ENCODE measurements at places on chromosomes 1 and 21. TPM values are rescaled to one million over a fixed set of nuclear protein-coding genes. Genes with fewer than 3 reads are reported as not detected.

DNA sequence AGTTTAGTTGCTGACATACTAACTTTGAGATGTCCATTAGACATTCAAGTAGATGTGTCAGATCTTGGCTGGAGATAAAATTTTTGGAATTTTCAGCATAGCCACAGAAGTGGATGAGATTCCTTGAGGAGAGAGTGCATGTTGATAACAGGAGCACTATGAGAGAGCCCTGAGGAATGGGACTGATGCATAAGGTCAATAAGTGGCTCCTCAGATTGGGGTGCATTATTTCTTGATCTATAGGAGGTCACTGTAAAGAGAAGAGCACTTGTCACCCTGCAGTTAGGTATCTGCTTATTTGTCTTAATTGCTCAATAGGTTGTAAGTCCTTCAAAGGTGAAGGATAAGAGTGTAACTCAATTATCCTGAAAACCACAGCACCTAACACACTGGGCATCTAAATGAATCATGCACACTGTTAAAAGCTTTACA is 52.0 kb upstream of the TACSTD2 start:
- no peak overlapping the region for H3K4me3 ChIP-seq
- peaks cover 2% of the 10 kb centered on the region for H3K4me1 ChIP-seq
- peaks cover 5% of the 10 kb centered on the region for H3K27me3 ChIP-seq
- DNase-seq = no peak
- no peaks in the 10 kb centered on the region for H3K36me3 ChIP-seq

DNA sequence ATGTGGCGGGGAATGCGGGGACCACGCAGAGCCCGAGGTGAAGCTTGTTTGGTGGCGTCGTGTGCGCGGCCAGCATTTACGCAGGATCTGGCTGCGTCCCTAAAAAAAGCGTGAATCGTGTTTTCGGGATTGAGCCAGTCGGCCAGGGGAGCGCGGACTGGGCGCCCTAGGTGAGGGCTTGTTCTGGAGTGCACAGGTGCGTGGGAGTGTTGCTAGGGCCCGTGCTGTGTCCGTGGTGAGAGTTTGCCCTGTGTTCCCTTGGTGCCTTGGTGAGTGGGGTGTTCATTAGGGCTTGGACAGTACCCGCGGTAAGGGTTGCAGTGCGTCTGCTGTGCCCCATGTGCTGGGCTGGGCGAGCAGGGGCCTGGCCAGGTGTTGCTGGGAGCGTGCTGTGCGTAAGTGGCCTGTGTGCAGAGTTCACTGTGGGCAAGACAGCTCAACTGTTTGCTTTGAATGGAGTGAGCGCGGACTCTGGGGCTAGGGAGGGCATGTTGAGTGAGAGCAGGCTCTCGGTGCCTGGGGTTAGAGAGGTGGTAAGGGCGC is 673 bp downstream of the CD46 start:
- H3K36me3 ChIP-seq = peaks cover 17% of the 10 kb centered on the region
- peak overlapping the region; percentile 98 for H3K4me3 ChIP-seq
- H3K27ac ChIP-seq = peak overlapping the region; percentile 98
- peaks cover 64% of the 10 kb centered on the region for H3K4me1 ChIP-seq
- no peaks in the 10 kb centered on the region for H3K27me3 ChIP-seq

- no peak overlapping the region for H3K4me3 ChIP-seq
- no peak overlapping the region for H3K27ac ChIP-seq
- no peaks in the 10 kb centered on the region for H3K27me3 ChIP-seq
- H3K36me3 ChIP-seq = no peaks in the 10 kb centered on the region
- no peaks in the 10 kb centered on the region for H3K4me1 ChIP-seq
Observed at GRCh38 chr1:203563291-203563690, 63.3 kb upstream of the ATP2B4 start.

DNA sequence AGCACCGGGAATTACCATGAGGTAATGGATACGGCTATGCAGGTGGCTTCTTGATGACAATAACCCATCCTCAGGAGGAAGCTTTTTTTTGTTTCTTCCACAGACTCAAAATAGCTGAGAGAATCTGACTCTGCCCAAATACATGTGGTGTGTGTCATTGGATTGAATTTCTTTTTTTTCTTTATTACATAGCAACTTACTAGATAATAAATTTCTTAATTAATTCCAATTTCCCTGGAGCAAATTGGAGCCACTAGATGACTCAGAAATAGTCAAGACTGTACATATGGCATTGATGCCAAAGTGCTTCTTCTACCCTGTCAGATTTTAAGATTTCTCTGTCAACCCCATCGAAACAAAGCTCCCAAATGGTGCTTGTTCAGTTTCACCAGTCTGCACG is 42.7 kb downstream of the L1TD1 start:
- no peaks in the 10 kb centered on the region for H3K36me3 ChIP-seq
- no peak overlapping the region for H3K4me3 ChIP-seq
- H3K27ac ChIP-seq = no peak overlapping the region

DNA sequence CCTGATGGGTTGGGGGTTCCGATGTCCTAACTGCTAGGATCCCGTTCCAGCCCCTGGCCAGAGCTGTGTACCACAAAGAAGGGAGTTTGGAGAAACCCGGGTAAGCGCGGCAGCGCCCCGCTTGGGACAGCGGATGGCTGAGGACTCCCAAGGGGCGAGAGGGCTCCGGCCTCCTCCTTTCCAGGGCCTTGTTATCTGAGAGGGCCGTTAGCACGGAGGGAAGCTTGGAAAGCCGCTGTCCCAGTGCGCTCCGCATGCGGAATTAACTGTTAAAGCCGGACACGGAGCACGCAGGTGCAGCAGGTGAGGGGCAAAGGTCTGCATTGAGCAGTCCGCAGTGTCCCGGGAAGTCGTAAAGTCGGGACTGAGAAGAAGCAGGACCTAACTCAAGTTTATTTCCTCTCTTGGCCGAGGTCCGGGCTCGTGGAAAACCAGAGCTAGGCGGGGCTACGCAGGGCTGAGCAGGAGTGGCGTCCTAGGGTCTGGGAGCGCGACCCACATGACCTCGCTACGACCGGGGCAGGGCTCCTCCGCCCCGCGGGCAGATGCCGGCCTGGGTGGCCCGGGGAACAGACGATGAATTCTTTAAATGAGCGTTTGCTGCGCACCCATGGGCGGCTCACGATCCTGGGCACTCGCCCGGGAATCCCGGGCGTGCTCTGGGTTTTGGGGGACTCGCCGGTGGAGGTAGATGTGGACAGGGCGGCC is 4.5 kb downstream of the LHX4 start:
- no peak overlapping the region for H3K27ac ChIP-seq
- H3K36me3 ChIP-seq = no peaks in the 10 kb centered on the region
- peaks cover 80% of the 10 kb centered on the region for H3K27me3 ChIP-seq
- DNase-seq = no peak
- H3K4me3 ChIP-seq = peak overlapping the region; percentile 12

GRCh38 chr1:116261227-116261626 is 111.8 kb upstream of the ATP1A1 start:
- no peak overlapping the region for H3K4me3 ChIP-seq
- no peak for DNase-seq
- H3K27ac ChIP-seq = no peak overlapping the region

DNA sequence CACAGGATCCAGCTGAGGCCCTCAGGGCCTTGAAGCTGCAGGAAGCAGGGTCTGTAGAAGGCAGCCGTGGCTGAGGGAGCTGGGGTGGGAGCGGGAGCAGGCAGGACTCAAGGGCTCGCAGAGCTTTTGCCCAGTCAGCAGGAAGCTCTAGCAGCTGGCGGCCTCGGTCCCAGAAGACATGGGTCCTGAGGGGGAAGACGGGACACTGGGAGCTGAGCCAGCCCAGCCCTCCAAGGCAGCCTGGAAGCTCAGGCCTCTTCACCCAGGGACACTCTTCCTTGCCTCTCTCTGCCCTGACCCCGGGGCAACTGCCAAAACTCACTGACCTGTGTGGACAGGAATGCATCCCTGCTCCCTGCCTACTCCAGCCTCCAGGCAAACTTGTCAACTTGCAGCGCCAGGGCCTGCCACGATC is 8.9 kb downstream of the ADGRB2 start:
- H3K27ac ChIP-seq = no peak overlapping the region
- no peak for DNase-seq
- H3K27me3 ChIP-seq = peaks cover 2% of the 10 kb centered on the region

GRCh38 chr1:119981496-119981895 is 85.2 kb upstream of the ADAM30 start:
- H3K27me3 ChIP-seq = no peaks in the 10 kb centered on the region
- no peak for DNase-seq
- H3K4me1 ChIP-seq = peaks cover 15% of the 10 kb centered on the region
- peaks cover 8% of the 10 kb centered on the region for H3K36me3 ChIP-seq

DNA sequence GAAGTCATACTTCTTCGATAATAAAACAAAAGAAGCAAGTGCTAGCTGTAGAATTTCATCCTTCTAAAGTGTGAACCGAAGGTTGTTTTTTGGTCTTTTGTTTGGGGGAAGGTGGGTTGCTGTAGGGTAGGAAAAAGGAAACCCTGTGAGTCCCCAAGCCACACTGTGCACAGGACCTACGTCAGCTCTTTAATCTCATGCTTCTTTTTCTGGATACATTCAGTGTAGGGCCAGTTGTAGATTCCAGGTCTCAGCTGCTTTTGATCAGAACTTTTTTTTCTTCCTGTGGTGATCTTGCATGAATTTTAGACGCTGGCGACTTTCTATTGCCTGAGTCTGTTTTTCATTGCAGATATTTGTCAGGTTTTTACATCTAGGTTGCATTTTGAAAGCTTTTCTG is 40.2 kb downstream of the BCL9 start:
- no peak overlapping the region for H3K27ac ChIP-seq
- H3K27me3 ChIP-seq = peaks cover 25% of the 10 kb centered on the region
- no peak for DNase-seq
- peaks cover 11% of the 10 kb centered on the region for H3K36me3 ChIP-seq
- H3K4me3 ChIP-seq = no peak overlapping the region

GRCh38 chr1:4711416-4712275 is 57.2 kb downstream of the AJAP1 start:
- H3K27ac ChIP-seq = no peak overlapping the region
- DNase-seq = no peak
- H3K4me3 ChIP-seq = peak overlapping the region; percentile 55
- H3K36me3 ChIP-seq = no peaks in the 10 kb centered on the region

GRCh38 chr1:224358237-224358636 is 1.6 kb downstream of the CNIH4 start:
- peak overlapping the region; percentile 86 for H3K27ac ChIP-seq
- H3K4me1 ChIP-seq = peaks cover 52% of the 10 kb centered on the region
- no peaks in the 10 kb centered on the region for H3K27me3 ChIP-seq
- no peak for DNase-seq

DNA sequence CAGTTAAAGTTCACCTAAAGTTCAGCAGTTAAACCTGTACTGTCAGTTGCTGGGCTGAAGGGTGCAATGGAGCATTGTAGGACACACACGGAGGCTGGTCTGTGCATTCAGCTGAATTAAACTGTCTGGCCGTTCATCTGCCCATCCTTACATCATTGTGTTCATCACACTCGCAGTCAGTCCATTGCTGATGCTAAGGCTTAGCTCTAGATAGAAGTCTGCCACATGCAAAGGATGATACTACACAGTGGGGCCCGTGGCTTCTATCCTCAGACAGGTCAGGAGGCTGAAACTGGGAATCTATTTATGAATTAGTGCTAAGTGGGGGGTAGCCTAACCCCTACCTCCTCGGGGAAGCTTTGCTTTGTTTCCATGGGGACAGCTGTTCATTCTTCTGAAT is 60.4 kb downstream of the CNIH3 start:
- no peak for DNase-seq
- H3K36me3 ChIP-seq = no peaks in the 10 kb centered on the region
- H3K4me1 ChIP-seq = no peaks in the 10 kb centered on the region
- peaks cover 1% of the 10 kb centered on the region for H3K27me3 ChIP-seq
- no peak overlapping the region for H3K4me3 ChIP-seq

DNA sequence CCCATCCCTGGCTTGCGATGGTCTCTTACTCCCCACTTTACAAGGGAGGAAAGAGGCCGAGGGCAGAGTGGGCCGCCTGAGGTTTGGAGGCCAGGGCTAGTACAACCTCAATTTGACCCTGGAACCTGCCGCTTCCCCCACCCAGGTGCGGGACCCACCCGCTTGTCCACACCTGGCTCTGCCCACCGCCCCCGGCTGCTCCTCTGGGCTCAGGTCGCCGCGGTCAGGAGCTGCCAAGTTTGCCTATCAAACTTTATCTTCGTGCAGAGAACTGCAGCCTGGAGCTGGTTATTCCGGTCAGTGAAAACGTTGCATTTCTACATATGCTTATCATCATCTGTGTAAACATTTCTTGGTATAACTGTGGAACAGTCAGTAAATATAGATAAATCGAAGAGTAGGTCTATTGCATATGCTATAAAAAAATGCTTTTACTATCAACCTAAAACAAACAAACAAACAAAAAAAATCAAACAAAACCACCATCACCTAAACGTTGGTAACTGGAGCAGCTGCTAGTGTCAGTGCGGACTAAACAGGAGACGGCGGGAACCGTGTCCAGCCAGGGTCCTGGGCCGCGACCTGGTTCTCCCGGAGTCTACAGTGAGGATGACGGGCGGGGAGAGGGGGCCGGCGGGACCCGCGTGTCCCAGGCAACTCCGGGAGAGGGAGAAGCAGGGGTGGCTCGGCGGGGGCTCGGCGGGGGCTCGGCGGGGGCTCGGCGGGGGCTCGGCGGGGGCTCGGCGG is 906 bp upstream of the ADARB1 start:
- H3K27me3 ChIP-seq = no peaks in the 10 kb centered on the region
- H3K4me1 ChIP-seq = peaks cover 32% of the 10 kb centered on the region
- H3K36me3 ChIP-seq = peaks cover 6% of the 10 kb centered on the region
- peak overlapping the region; percentile 87 for H3K27ac ChIP-seq
- DNase-seq = peak; percentile 24
- peak overlapping the region; percentile 87 for H3K4me3 ChIP-seq

GRCh38 chr21:36499578-36500471 is 19.9 kb upstream of the CLDN14 start:
- no peak overlapping the region for H3K27ac ChIP-seq
- H3K27me3 ChIP-seq = no peaks in the 10 kb centered on the region
- DNase-seq = no peak
- H3K36me3 ChIP-seq = no peaks in the 10 kb centered on the region
- H3K4me3 ChIP-seq = no peak overlapping the region

DNA sequence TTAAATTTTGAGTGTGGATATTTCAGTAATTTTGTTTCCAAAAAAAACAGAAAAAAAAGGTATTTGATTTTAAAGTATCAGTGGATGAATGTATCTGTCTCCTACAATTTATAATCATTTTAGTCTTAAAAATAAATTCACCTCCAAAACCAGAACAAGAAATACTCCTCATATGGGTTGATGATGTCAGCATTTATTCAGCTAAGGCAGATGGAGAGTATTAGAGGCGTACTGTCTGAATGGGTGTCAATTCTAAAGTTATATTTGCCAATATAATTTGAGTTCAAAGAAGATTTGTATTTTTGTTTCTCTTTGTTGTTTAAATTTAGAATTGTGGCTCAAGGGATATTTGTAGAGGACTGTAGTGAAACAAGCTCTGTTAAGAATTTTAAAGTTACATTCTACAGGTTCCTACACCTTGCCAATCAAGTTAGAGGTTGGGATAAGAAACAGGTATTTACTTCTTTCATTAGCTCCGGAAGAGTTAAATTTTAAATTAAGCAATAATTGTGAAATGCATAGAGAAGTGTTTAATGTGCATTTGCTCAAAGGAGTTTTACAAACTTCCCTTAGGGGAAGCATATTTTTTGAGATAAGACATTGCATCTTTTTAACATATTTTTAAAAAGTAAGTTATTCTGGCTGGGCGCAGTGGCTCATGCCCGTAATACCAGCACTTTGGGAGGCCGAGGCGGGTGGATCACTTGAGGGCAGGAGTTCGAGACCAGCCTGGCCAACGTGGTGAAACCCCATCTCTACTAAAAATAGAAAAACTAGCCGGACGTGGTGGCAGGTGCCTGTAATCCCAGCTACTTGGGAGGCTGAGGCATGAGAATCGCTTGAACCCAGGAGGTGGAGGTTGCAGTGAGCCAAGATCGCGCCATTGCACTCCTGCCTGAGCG is 1.2 kb downstream of the PLA2G4A start:
- H3K4me1 ChIP-seq = peaks cover 4% of the 10 kb centered on the region
- H3K4me3 ChIP-seq = peak overlapping the region; percentile 67
- H3K27ac ChIP-seq = no peak overlapping the region
- peaks cover 15% of the 10 kb centered on the region for H3K27me3 ChIP-seq

The LAX1 gene
- total RNA-seq = 20.7 TPM

The F13B gene
- not detected for total RNA-seq

The DVL1 gene
- total RNA-seq = 39.2 TPM

The TCHH gene
- not detected for total RNA-seq

The PEF1 gene
- 58.1 TPM for total RNA-seq

The PGLYRP3 gene
- not detected for total RNA-seq

All from activated CD8-positive, alpha-beta T cell treated with anti-CD3 and anti-CD28 coated beads for 36 hours (primary cell).